ENCODE measurements at places on chromosomes 1 and 21.

GRCh38 chr1:227333423-227333822 is 15.1 kb upstream of the CDC42BPA start:
- no peak for DNase-seq

GRCh38 chr1:57327336-57327735 is 96.5 kb downstream of the DAB1 start:
- no peak for DNase-seq

GRCh38 chr1:145965119-145965744 is 742 bp downstream of the POLR3GL start:
- DNase-seq: no peak

- DNase-seq: no peak
Observed at GRCh38 chr1:33918368-33918767, 54.5 kb downstream of the HMGB4 start.

GRCh38 chr1:35014486-35014885 is 17.3 kb downstream of the ZMYM6 start:
- DNase-seq: no peak

DNA sequence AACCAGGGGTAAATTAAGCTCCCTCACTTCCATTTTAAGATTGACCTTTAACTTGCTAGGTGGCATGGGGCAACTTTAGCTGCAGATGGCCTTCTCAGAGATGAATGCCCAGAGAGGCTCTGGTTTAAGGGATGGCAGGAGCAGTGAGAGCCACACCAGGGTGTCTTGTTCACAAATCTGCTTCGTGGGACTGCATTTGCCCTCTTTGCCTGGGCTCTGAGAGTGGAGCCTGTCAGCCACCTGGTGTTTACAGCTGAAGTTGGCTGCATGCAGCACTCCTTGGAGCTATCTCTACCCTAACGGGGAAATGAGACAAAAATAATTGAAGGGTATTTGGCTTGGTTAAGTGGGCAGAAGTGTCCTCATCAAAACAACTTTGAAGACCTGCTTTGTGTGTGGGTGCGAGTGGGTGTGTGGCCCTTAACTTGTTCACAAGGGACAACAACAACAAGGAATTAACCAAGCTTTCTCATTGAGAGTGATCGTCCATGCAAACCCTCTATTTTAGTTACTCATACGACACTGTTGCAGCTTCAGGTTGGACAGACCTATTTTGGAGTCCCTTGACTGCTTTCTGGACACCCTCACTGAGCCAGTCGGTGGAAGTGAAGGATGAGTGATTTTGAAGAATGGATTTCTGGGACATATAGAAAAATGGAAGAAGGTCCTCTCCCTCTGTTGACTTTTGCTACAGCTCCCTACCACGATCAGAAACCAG is 29.8 kb downstream of the PGM1 start:
- no peak for DNase-seq

DNA sequence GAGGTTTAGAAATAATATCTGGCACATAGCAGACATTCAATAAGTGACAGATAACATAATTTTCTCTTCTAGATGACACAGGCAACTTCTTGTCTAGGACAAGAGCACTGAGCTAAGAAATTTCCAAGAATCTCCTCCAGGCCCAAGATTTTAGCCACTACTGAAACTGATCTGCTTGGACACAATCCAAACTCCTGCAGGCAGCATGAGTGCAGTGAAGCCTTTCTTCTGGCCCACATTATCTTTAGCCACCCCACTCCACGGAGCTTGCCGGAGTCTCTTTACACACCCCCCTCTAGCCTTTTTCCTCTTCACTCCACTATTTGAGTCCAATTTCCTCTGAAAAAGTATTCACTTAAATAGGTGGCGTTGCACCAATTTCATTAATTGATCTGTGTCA is 142.9 kb upstream of the DUSP10 start:
- no peak for DNase-seq

DNA sequence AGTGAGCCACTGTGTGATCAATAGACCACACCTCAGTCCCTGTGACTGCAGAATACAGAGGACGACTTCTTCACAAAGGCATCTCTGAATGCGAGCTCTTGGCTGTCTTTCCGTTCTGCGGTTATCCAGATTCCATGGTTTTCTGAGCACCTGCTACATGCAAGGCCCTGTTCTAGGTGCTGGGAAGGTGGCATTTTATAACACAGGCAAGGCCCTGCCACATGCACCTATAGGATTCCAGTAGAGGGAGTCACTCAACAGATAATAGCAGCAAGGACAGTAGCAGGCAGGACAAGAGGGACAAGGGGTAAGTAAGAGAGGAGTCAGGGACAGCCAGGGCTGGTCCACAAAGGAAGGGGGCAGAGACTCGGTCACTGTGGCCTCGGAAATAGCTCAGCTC is 9.0 kb downstream of the URB1 start:
- DNase-seq: no peak

GRCh38 chr21:42055425-42055824 is 15.7 kb upstream of the UMODL1 start:
- DNase-seq: no peak

DNA sequence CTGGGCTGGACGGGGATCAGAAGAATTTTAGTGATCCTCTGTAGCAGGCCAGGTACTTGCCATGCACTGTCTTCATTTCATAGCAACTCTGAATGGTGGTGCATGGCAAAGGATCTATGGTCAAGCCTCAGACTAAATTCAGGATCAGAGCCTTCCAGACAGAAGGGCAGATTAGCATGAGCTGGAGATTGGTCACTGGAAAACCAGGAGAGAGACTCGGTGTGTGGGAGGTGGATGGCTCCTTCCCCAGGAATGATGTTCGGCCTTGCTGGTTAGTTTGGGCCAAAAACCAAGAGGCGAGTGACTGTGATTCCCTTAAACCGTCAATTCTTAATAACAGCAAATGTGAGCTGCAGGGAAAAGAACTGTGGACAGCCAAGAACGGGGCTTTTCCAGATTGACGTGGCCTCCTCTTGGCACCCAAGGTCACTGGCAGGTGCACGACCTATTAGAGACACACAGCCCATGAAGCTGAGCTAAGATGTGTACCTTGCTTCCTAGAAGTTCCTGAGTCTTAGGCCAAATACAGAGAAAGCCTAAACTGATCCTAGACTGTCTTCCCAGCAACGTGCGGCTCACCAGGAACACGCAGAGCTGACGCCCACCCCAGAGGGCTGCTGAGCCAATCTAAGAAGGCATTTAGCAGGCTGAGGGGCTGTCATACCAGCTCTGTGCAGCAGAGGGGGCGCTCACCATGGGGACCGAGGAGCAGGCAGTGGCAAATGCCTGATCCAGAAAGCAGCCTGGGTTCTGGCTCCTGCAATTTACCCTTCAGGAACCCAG is 18.5 kb downstream of the ALDH4A1 start:
- peak; percentile 85 for DNase-seq

DNA sequence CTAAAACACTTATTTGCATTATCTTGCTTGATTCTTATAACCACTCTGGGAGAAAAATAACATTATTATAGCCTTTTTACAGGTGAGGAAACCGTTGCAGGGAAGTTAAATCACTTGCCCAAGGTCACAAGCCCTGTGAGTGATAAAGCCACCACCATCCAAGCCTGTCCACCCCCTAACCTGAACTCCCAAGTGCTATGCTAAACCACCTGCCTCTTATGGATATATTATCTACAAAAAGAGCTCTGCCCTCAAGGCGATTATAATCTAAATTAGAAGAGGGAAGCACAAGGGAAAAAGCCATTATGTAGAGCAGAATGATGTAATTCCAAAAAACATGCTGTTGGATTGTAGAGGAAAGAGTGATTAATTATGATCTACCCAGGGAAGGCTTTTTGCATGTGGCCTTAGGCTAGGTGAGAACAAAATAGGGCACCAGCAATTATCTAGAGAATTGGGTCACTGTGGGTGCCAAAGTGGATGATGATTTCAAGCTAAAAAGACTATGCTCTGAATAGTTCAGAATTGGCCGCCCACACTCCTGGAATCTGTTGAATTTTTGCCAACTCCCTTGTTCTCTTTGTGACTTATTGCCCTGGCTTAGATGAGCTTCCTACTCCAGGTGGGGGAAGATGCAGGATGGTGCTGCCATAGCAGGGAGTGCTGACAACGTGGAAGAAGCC is 205.3 kb downstream of the FGGY start:
- DNase-seq: no peak

DNA sequence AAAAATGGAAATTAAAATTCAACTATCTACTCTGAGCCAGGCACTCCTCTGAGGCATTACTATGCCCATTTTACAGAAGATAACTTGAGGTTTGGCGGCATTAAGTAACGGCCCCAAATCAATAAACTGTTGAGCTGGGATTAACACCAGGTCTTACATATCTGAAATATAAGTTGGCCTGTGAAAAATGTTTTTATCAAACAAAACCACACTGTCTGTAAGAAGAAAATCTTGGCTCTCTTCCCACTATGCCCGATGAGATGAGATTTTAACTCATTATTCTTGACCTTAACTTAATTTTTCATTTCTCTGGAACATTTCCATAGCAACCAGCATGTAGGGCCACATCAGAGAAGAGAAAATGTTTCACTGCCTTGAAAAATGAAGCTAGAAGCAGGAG is 21.8 kb downstream of the RC3H1 start:
- no peak for DNase-seq

Measured in HAP-1 (cell line).